ENCODE measurements at places on chromosomes 4 and X. TPM values are rescaled to one million over a fixed set of nuclear protein-coding genes. Genes with fewer than 3 reads are reported as not detected.

Gene ASMT
- total RNA-seq: not detected

Gene CASP3
- total RNA-seq: 7.0 TPM

Gene SASH3
- 58.6 TPM for total RNA-seq

Gene BBS7
- total RNA-seq: 7.3 TPM

Gene SMPX
- total RNA-seq: not detected

Gene MAGEA4
- not detected for total RNA-seq

DNA sequence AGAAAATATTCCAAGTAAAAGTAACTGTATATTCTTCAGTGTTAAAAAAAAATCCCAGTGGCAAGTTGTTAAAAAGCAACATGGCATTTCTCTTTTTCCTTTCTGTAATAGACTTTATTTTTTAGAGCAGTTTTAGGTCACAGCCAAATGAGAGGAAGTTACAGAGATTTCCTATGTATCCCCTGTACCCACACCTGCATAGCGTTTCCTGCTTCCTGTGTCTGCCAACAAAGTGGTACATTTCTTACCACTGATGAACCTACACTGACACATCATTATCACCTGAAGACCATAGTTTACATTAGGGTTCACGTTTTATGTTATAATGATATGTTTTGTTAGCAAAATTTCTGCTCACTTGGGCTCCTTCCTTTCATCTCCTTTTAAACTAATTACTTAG, 124.7 kb downstream of the GPAT3 start:
- no peak for DNase-seq

- no peak for DNase-seq
These were observed 248.7 kb downstream of the ARHGAP10 start for GRCh38 chr4:147980586-147980985.

GRCh38 chrX:21940356-21940829, at the start of gene SMS:
Gene SMS (plus strand): TSS chrX:21940709. CDS start chrX:21940825, 116 bp downstream.
- DNase-seq: peak; percentile 74

DNA sequence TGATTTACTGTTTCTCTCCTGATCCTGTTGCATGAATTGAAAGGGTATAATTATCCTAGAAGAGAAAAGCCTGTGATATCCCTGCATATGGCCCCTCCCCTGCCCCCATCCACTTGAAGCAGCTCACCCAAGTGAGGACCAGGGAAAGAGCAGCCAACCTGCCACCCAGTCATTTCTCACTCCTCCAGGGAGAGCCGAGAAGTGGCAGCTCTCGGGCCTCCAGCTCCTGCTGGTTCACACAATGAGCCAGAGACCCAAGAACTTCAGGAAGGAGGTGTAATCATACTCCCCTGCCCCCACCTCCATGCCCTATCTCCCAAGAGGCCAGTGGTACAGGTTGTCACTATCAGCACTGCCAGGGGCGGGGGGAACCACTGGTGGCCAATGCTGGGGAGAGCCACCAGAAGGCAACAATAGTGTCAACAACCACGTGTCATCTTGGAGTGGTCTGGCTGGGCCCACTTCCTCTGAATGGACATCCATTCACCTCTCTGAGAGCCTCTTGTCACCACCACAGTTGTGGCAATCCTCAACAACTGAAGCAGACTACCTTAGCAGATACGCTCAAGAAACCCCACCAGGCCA, 42.9 kb downstream of the APOO start:
- DNase-seq: no peak

GRCh38 chr4:43325220-43325967, 432.9 kb downstream of the GRXCR1 start:
- no peak for DNase-seq

- DNase-seq: no peak
These were observed 545.6 kb downstream of the TRAM1L1 start for GRCh38 chr4:116539744-116540143.

GRCh38 chrX:84909151-84909550, 94.5 kb upstream of the APOOL start:
- DNase-seq: no peak

DNA sequence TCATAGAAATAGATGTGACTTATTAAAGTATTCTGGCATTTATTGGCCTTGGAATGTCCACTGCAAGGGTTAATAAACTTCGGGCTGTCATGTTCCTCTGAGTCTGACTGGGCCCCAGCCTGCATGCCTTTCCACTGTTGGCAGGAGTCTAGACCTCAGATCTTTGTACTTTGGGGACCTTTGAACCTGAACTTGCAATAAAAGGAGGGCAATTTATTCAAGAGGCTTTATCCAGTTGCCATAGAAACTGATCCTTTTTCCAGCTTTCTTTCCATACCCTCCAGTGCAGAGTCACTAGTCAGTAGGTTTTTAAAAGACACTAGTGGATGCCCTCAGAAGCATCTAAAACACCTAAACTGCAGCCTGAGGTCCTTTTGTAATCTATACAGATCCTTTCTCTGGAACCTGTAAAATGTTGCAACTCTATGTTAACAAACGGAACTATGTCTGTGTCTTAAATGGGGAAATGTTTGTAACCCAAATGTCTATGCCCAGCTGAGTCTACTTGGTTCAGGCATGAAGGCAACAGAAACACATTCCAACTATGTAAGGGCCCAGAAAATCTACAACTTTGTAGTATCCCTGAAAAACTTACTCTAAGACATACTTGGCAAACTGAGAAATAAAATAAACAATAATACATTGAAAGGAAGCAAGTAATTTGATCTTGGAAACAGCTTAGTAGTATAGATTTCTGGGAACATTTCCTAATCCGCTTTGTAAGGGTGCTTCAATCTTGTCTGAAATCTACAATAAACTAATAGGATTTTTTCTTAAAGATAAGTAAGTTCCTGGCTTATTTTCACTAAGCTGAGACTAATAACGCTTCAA, 41.5 kb downstream of the SOWAHB start:
- no peak for DNase-seq

GRCh38 chr4:109046471-109047201, 255.8 kb downstream of the COL25A1 start:
- DNase-seq: no peak

DNA sequence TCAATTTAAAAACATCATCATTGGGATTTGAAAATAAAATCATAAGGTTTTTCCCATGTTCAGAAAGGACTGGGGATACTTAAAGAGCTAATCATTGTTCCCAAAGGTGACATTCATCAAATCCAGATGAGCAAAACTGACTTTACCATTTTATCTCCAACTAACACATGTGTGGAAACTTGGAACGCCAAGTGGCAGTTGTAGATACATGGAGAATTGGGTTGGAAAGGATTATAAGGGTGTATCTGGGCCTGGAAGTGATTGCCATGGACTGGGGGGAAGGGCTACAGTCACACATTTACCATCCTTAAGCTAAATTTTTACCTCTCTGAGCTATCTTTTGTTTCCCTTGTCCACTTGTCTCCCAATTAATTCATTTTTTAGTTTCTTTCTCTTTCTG, 203.4 kb downstream of the SLC39A8 start:
- no peak for DNase-seq

GRCh38 chr4:6609415-6610079, 30.9 kb upstream of the MRFAP1 start:
- DNase-seq: peak; percentile 58

- DNase-seq: no peak
These were observed 57.2 kb upstream of the MTMR1 start for GRCh38 chrX:150635952-150636351.

GRCh38 chr4:24044610-24045589, 155.1 kb upstream of the PPARGC1A start:
- peak; percentile 36 for DNase-seq

- DNase-seq: no peak
These were observed 87.9 kb downstream of the LRRC66 start for GRCh38 chr4:51932261-51932660.

DNA sequence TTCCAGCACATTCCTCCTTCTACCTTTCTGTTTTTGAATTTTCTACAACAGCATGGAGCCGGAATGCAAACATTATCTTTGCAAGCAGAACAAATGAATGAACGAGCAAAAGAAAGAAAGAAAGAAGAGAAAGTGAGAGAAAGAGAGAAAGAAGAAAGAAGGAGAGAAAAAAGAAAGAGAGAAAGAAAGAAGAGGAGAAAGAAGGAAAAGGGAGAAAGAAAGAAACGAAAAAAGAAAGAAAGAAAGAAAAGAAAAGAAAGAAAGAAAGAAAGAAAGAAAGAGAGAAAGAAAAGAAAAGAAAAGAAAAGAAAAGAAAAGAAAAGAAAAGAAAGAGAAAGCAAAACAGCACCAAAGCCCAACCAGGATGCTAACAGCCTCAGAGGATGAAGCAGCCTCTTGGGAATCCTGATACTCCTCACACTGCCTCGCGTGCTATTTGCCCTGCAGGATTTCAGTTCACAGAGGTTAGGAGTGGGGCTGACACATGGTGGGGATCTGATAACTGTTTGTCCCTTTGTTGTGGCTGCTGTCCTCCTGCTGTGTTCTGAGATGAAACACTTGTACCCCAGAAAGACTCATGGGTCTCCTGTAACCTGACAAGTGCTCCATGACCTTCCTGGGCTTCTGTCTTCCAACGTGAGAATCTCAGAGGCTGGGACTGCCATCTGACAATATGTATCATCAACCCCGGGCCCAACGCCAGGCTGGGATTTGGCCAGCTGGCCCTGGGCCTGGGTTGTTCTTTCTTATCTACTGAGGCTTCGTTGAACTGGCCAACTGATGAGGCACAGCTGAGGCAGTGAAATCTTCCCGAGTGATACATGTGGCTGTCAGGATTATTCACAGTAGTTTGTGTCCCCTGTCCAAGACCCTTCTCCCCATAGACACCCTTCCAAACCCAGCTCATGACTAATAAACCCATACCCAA, 61.0 kb downstream of the SEPSECS start:
- DNase-seq: peak; percentile 30

DNA sequence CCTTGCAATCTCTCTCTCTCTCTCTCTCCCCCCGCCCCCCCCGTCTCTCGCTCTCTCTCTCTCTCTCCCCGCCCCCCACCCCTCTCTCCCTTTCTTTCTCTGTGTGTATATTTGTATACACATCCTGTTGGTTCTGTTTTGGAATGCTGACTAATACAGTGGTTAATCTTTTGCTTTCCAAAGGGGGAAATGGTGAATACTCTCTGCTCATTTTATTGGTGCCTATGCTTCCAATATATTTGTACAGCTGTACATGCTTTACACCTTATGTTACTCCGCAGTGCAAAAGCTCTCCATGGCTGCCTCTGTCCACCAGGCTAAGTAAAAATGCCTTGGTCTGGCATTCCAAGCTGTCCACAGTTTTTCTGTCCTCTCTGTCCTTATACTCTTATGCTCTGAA, 158.8 kb downstream of the RBMX2 start:
- no peak for DNase-seq

DNA sequence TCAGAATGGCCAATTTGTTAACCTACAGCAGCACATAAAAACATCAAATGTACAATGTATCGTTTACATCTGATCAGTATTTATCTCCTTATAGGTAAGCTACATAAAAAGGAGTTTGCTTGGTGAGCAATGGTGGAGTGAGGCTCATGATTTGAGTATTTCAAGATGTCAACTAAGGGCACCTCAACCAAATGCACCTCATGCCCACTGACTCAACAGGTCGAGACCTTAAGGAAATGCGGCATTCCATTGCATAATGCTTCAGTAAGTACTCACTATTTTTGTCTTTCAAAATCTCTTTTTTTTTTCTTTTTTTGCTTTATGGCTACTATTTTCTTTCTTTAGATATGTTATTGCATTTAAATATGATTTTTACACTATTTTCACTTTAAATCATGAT, 181.0 kb upstream of the TLL1 start:
- no peak for DNase-seq

GRCh38 chrX:66872771-66873170, 233.9 kb upstream of the EDA2R start:
- DNase-seq: no peak

GRCh38 chr4:55078987-55079386, 46.4 kb downstream of the KDR start:
- DNase-seq: no peak

GRCh38 chr4:137359691-137360315, 172.5 kb downstream of the PCDH18 start:
- no peak for DNase-seq

DNA sequence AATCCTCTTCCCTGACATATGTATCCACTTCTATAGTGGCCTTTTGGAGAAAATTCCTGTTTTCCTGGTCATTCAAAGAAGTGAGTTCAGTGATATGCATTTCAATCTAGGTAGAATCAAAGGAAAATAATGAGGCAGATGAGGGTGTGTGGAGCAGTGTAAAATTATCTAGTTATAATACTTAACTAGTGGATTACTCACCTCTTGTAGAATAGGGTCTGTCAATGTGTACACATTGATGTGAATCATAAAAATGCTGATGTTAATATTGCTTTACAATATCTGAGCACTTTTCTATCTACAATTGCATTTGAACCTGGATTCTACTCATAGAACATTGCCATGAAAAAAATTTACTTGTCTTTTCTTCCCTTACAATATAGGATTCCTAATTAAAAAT, 293.5 kb downstream of the GBA3 start:
- no peak for DNase-seq

DNA sequence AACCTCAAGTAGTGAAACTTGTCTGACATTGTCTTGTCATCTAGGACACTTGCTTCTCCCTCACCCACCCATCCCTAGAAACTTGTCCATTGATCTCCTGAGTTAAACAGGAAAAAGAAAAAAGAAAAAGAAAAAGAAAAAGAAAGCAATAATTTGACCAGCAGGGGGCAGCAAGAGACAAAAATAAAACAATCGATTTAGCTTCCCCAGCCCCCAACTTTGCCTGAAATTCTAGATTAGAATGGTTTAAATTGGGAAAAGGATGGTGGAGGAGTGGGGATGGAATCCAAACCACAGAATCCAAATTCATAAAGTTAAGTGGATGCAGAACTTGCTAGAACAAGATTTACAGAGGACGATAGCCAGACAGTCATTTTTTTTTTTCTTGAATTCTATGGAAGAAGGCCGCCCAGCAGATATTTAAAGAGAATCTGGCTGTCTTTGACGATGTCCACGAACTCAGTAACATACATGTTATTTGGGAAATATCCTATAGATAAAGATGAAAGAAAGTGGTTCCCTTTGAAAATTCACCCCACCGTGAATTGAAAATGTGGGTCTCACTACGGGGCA, 282.9 kb downstream of the USP46 start:
- no peak for DNase-seq

DNA sequence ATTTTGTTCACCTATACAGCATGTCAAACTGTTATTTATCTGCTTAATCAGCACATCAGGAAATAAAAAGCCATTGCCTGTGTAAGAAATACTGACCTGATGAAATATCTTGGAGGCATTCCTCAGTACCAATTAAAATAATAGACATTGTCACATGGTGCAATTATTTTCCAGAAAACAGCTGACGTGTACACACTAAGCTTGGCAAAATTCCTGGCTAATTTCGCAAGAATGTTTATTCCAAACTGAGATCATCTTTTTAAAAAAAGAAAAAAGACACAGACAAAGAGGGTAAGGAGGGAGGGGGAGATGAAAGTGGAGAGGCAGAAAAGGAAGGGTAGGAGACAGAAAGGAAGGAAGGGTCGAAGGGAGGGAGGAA, 61.9 kb upstream of the NFKB1 start:
- DNase-seq: no peak

Measured in upper lobe of left lung (tissue), 6 donors.